ENCODE measurements at places on chromosomes 13 and 19.
A peak's percentile ranks its signal among the peaks of the same experiment; 100 is the strongest.

DNA sequence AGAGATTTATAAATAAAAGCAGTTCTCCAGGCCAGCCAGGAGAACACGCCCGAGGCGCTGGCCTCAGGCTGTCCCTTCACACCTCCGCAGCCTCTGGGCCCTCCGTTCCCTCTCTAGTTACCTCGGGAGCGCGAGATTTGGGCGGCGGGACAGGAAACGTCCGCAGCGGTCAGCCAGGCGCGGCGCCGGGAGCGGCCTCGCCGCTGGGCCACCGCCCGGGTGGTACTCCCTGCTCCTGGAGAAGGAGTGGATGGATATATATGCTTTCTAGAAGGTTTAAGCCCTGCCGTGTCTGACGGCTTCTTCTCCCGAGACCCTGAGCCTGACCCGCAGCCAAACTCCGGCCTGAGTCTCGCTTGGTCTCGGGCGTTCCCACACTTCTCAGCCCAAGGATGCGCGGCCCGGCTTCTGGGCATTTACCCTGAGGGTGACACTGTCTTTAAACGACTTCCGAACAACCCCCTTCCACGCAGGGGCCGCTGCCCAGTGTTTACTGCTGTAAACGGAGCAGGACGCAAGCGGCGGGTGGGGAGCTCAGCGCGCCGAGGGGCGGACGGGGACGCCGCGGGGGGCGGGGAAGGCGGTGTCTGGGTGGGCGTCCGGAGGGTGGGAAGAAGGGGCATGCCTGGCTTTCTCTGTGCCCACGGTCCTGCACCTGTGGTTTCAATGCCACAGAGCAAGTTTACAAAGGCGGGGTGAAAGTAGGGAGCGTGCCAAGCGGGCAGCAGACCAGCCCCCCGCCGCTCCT lies 2.0 kb upstream of the ZIC2 start:
- peak; percentile 49 for DNase-seq

- DNase-seq, result no peak
Observed at GRCh38 chr13:80454245-80454644, 113.3 kb upstream of the SPRY2 start.

DNA sequence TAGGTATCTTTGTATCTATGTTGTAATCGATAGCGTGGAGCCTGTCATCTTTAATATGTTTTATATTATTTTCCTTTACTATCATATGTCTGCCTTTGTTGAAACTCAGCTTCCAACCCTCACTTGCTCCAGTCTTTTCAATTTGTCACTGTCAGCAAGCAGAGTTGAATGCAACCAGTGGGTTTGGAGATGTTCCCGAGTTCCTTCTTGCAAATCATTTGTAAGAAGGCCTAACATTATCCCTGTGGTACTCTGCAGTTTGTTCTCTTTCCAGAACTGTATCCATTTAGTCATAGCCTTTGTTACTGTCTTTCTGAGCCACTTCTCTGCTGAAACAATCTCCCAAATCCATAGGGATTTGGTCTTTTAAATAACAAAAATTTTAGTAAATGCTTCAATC lies 41.8 kb downstream of the RNASEH2B start:
- no peak for DNase-seq

GRCh38 chr19:49188626-49189200 lies 31.1 kb downstream of the TRPM4 start:
- DNase-seq, result no peak

DNA sequence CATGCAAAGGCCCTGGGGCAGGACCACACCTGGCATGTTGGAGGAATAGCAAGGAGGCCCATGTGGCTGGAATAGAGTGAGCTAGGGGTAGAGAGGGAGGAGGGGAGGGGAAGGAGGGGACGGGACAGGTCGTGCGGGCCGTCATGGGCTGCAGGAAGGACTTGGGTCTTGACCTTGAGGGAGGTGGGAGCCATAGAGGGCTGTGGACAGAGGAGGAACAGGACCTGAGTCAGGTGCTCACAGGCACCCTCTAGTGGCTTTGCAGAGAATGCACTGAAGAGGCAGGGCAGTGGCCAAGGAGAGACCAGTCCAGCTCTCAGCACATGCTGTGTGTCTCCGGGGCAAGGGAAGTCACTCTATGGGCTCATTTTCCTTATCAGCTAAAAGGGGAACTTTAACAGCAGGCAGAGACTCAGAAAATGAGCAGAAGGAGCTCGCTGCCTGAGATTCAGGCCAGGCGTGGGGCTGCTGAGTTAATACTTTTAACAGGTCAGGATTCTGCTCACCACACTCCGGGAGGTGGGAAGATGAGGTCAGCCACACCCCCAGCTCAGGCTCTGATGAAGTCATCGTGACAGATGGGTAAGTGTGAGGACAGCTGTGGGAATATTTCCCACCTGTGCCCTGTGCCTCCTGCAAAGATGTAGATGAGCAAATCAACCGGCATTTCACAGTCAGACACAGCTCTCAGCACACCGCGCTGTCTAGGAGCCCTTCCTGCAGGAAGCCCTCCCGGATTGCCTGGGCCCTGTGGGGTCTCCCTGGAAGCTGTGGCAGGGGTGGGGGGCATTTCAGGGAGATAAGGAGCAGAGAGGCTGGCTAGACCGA lies 6.0 kb upstream of the TNFAIP8L1 start:
- DNase-seq, result peak; percentile 20

DNA sequence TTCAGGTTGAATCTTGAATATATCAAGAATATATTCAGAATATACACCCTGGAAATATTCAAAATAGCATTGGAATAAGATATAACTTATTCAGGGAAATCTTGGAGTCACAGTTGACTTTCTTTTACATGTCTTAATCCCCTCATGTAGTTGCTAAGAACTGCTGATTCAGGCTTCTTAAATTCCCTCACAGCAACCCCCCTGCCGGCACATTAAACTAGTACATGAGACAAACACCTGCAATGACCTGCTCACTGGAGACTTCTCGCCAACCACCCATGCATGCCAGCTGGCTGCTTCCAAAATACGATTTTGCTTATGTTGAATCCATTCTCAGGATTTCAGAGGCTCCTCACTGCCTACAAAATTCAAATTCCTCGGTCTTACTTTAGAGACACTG lies 997.1 kb downstream of the EFNB2 start:
- DNase-seq, result no peak

GRCh38 chr19:58466089-58466759 lies 656 bp upstream of the ZNF324 start:
- DNase-seq, result no peak

GRCh38 chr13:81247711-81248110 lies 906.8 kb upstream of the SPRY2 start:
- no peak for DNase-seq

All from DMS153 (cell line).